ENCODE measurements at places on chromosomes 16 and 17.

DNA sequence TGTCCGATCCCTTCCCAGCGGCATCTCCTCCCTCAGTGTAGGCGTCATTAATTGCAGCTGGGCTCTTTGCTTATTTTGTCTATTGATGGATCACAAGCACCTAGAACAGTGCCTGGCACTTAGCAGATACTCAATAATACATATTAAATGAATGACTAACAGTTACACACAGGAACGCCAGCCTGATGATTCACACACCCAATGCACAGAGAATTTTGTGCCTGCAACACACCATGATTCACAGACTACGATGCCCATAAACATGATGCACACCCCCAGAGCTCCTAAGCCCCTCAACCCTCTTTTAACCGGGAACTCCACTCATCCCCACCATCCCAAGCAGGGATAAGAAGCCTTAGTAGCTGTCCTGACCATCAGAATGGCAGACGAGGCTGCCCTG is 66.6 kb upstream of the TMEM97 start:
- DNase-seq, result no peak

DNA sequence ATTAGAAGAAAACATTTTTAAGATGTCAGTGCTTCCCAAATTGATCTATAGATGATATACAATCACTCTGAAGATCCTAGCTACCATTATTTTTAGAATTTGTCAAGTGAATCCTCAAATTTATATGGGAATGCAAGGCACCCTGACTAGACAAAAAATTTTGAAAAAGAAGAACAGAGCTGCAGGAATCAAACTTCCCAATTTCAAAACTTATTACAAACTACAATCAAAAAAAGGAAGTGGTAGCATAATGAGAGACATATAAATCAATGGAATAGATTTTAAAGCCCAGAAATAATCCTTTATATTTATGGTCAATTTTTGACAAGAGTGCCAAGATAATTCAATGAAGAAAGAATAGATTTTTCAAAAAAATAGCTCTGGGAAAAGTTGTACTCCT is 198.3 kb upstream of the KCNJ16 start:
- DNase-seq, result no peak

DNA sequence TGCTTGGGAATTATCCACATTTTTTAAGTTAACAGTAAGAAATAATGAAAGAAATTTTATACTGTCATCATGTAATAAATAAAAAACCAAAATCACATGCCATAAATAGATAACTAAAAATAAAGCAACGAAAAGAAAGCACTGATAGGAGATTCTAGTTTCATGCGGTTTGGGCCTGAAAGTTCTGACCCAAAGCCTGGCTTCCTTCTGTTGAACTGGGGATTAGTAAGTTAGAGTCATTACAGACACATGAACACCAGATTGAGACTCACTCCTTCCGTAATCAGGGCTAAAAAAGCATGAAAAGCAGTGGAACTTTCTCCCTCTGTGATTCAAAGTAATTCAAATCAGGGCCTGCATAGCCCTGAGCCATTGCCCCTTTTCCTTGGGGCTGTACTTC is 13.2 kb upstream of the SLC6A2 start:
- DNase-seq, result no peak

GRCh38 chr17:49437696-49438435 is 23.2 kb upstream of the PHB1 start:
- no peak for DNase-seq

DNA sequence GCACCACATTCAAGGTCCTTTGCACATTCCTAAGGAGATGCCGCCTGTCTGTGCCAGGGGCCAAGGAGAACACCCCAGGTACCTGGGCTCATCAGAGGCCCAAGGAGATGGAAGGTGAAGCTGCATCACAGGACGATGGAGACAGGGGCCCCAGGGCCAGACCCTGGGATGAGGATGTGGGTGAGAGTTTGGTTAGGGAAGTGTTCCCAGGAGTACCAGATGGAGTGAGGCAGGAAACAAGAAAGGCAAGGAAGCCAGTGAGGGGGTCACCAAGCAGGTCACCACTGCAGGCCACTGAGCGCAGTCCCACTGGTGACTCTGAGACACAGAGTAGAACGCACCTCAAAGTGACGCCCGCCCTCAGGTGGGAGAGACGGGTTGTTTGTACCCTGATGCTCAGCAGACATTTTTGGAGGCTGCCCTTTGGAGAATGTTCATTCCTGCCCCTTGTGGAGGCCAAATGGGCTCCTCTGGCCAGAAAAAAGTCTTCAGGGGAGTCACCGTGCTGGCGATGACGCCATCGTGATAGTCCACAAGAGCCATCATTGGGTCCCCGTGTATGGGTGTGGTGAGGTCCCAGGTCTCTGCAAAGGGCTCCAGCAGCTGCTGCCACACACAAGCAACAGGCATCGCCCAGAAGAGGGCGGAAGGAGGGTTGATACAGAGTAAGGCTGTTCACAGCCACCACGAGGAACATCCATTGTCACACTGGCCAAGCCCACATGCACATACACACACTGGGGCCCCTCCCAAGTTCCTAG is 57.5 kb downstream of the BEAN1 start:
- DNase-seq, result no peak

GRCh38 chr16:68059804-68060203 is 25.4 kb upstream of the NFATC3 start:
- no peak for DNase-seq

DNA sequence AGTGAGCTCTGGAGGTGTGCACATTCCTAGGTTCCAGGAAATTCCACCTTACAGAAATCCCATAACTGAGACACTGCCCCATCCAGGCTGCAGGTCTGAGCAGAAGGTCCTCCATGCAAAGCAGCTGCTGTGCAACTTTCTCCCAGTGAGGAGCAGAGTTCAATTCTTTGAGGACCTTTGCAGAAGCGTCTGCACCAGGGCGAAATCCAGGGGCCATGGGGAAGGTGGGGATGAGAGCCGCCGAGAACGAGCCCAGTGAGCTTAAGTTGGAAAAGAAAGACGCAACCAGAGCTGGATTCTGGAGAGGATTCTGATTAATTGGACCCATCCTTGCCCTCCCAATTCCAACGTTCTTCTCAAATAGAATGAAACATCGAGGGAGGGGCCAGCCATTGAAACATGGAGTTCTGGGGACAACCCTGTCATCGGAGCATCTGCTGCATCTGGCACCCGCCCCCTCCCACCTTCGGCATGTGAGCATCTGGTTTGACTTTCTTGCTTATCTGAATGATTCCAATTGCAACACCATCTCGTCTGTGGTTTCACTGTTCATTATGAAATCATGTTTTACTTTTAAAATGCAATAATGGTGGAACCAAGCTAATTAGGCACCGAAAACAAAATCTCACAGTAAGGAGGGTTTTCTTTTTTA is 190.6 kb upstream of the FOXF1 start:
- peak; percentile 34 for DNase-seq

DNA sequence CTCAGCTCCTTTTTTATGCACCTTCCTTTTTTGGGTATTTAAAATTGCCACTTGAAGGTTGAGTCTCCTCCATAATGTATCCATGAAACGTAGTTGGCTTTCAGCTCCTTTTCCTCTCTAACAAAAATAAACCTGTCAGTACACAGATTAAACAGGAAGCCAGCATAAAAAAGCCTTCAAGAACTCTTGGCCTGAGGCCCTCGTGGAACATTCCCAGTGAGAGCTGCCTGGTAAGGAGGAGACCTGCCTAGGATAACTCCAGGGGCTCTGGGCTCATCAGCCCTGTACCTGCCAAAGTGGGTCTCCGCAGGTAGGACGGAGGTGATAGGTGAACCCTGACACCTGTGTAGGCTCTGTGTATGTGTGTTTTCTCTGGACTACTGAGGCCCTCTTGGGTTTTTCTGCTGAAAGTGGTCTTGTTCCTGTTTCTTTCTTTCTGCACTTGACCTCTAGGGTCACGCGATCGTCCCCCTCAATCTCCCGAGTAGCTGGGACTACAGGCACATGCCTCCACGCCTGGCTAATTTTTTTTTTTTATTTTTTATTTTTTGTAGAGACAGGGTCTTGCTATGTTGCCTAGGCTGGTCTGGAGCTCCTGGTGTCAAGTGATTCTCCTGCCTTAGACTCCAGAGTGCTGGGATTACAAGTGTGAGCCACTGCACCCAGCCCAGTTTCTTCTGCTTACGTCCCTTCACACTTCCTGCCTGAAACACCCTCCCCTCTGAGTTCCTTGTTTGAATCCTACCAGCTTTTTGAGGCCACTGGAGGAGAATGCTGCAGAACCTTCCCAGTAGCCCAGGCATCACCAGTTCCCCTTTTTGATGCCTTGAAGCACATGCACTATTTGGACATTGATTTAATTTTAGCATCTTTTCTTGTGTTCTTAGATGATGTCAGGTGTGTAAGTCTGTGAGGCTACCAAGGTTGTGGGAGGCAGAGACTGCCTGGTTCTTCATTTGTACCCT is 9.8 kb downstream of the PGS1 start:
- peak; percentile 60 for DNase-seq

DNA sequence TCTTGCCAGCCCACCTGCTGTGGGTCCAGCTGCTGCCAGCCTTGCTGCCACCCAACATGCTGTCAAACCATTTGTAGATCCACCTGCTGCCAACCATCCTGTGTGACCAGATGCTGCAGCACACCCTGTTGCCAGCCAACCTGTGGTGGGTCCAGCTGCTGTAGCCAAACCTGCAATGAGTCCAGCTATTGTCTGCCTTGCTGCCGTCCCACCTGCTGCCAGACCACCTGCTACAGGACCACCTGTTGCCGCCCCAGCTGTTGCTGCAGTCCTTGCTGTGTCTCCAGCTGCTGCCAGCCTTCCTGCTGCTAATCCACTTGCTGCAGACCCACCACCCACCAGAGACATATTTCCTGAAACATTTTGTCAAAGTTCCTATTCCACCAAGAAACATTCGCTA is 641 bp downstream of the KRTAP9-1 start:
- no peak for DNase-seq

DNA sequence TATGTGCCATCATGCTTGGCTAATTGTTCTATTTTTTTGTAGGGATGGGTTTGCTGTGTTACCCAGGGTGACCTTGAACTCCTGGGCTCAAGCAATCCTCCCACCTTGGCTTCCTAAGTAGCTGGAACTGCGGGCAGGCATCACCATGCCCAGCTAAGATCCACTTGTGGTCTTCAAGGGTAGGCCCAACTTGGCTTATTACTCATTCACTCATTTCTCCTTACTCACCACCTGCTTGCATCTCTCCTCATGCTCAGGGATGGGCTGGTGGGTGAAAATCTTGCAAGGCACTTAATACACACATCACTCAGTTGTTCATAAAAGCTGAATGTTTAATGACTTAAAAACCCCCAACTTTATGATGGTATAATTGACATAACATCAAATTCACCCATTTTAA is 207.8 kb downstream of the SHISA9 start:
- no peak for DNase-seq

DNA sequence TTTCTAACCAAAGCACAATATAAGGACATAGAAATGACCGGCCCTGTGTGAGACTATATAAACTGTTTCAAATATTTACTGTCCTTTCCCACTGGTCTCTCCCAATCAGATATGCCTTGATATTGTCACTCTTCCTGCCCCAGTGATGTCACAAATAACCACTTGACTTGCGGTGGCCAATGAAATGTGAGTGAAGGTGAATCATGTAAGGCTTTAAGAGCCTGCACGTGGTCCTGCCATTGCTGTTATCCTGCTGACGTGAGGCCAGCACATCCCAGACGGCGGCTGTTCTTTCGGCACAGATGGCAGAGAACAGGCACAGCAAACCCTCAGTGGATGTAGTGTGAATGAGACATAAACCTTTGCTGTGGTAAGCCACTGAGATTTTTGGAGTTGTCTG is 5.4 kb upstream of the KLHL11 start:
- no peak for DNase-seq

DNA sequence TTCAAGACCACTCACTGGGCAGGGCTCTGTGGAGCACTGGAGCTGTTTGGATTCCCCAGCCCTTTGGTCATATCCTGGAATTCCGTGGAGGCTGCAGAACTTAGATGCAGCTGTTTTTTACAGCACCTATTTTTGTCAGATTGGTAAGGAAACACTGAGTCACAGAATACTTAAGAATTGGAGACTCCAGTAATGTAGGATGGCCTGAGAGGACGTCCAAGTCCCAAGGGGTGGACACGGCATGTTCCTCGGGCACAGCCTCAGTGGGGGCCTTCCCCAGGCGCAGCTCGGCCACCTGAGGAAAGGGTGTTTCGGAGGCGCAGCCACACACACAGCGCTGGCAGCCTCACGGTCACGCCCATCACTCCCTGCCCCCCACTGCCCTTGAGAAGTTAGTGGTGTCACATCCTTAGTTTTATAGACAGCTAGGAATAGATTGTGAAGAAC is 14.8 kb downstream of the PLD6 start:
- peak; percentile 69 for DNase-seq

- no peak for DNase-seq
Observed at GRCh38 chr17:82979718-82980117, 99.7 kb upstream of the METRNL start.

DNA sequence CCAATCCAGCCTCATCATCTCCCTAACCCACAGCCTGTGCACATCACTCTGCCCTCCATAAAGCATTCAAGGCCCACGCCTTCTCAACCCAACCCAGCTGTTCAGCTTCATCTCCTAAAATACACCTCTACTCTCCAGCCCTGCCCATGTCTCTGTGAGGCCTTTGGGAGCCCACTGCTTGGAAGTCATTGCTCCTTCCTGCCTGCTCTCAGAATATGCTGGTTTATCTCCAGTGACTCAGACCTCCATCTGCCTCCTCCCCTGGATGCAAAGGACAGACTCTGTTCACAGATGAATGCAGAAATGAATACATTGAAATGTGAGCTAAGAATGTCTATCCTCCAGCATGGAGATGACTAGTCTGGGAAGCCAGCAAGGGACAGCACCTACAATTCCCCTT is 19.0 kb downstream of the KCNG4 start:
- peak; percentile 71 for DNase-seq

- peak; percentile 82 for DNase-seq
Observed at GRCh38 chr16:4217204-4218131, 24.4 kb downstream of the SRL start.

DNA sequence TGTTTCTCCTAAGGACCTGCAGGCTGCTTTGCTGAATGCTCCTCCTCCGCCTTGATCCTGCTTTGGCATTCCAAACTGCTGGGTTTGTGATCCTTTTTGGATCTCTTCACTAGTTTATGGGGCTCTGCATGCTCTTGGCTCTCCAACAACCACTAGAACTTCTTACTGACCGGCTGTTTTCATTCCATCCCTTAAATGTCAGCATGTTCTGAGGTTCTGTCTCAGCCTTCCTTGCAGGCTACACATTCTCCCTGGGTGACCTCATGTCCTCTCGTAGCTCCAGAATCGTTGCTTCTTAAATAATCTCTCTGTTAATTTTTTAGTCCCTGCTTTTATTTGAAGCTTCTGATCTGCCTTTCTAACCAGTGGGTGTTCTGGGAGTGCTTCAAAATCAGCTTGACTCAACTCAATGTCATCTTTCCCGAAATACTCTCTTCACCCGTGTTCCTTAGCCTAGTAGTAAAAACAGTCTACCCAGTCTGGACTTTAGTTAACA is 119.0 kb upstream of the HS3ST2 start:
- peak; percentile 85 for DNase-seq

- DNase-seq, result no peak
Observed at GRCh38 chr17:17363638-17364337, 60.6 kb downstream of the NT5M start.

- no peak for DNase-seq
Observed at GRCh38 chr17:58269557-58270291, 11.0 kb downstream of the MPO start.

Data from choroid plexus epithelial cell (primary cell).